ENCODE measurements at places on chromosomes 1 and 21.

- DNase-seq: peak; percentile 82
Observed at GRCh38 chr1:66996018-66996682, 57.8 kb downstream of the SLC35D1 start.

GRCh38 chr1:9234223-9235095 lies at the start of gene H6PD:
Gene H6PD (plus strand): TSS chr1:9234774. CDS start chr1:9244935, 10,161 bp downstream.
- peak; percentile 70 for DNase-seq

DNA sequence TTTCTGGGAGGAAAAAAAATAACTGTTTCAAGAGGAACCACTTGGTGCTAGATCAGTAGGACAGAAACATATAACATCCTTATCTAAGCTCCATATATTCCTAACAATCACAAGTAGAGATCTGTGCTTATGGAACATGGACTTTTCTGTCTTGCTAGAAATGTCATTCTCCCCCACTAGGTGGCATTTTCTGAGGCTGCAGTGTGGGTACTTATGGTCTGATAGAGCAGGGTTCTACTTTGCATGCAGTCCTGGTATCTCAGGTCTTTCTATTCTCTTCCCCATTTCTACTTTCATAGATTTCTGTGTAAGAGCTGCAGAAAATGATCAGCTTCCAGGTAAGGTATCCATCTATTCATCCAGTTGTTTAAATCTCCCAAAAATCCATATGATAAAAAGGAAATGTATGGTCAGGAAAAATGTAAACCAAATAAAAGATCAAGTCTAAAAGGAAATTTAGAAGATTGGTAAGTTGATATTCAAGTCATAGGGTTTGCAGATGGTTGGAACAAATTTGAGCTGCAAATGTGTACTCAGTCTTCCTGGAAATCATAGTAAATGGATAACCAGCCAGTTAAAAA lies 1.5 kb downstream of the ZNF684 start:
- DNase-seq: peak; percentile 60

DNA sequence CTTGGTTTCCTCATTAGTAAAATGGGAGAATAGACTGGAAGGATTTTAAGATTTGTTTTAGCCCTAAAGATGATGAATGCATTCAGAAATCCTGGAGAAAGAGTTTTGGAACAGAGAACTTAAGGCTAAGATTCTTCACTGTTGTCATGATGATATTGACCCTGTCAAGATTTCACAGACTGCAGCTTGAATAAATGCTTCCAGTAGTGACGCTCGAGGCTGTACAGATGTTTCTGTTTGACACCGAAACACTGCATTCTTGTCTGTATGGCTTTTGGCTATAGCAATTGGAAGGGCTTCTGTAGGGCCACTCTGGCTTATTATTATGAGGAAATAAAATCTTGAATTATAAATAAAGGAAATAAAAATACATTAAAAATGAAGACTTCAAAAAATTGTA lies 25.7 kb downstream of the SIM2 start:
- DNase-seq: no peak

- peak; percentile 60 for DNase-seq
Observed at GRCh38 chr1:75203415-75204277, 69.5 kb downstream of the LHX8 start.

- DNase-seq: peak; percentile 39
Observed at GRCh38 chr1:169892927-169893644, 610 bp downstream of the SCYL3 start.

DNA sequence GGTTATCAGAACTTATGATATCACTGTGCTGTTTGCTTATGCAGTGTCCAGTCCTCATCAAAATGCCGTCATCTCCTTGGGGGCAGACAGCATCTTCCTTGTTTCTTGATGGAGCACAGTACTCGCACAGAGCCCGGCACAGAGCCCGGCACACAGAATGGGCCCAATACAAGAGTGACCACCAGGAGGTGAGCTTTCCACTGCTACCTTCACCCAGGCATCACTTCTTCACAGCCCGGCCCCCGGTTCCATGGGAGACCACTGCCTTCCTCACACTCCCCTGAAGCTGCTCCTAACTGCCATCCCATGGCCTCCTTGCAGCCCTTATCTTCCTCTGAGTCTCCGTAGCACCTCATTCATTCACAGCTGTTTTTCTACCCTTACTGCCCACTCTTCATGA lies 94.0 kb downstream of the TNR start:
- DNase-seq: no peak

- DNase-seq: no peak
Observed at GRCh38 chr1:209583408-209583807, at the start of gene CAMK1G. Gene CAMK1G (plus strand): TSS chr1:209583714. CDS start chr1:209594984, 11,270 bp downstream.

GRCh38 chr1:181134543-181135436 lies 46.3 kb downstream of the IER5 start:
- DNase-seq: peak; percentile 24

- DNase-seq: no peak
Observed at GRCh38 chr1:229230140-229230892, 40.6 kb upstream of the RAB4A start.

GRCh38 chr1:193240609-193241008 lies 54.2 kb upstream of the B3GALT2 start:
- no peak for DNase-seq

DNA sequence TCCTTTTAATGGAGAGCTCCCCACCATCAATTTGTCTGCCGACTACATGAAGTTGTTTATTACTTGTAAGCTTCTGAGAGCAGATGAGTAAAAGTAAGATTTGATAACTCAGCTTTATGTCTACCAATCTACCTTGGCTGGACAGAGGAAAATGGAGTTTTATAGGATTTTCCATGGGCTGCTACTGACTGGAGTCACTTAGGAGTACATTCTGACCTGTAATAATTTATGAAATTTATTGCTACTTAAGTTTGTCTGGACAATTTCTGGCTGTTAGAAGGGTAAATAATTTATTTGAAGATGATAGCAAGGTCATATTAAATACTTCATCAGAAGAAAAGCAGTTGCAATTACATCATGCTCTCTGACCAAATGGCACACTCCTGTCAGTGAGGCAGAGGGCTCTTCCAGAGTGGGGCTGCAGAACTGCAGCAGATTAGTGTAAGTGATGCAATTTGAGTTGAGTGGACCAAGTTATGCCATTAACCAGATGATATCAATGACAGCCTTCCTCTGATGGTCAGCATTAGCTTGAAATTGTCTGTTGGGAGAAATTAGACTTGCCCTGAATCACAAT lies 736.7 kb upstream of the PTBP2 start:
- DNase-seq: no peak

GRCh38 chr1:172589553-172589952 lies 56.6 kb downstream of the SUCO start:
- no peak for DNase-seq

- DNase-seq: no peak
Observed at GRCh38 chr1:37056325-37056724, 22.0 kb upstream of the GRIK3 start.

DNA sequence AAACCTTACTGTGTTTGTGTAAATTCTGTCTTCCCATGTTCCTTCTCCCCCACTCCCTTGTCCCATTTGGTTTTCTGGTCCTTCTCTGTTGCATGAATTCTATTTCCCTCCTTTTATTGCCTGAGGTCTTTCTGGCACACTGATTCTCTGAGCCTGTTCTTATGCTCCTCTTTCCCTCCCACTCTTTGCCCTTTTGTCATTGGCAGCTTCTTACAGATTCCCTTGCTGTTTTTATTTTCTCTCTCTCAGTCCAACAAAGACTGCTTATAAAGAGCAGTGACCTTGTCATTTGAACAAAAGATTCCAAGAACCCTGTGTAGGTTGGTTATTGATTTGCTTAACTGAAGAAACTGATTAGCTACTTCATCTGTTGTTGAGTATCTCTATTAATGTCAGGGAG lies 49.7 kb downstream of the GPR52 start:
- peak; percentile 15 for DNase-seq

- DNase-seq: no peak
Observed at GRCh38 chr21:44670642-44671432, 4.1 kb upstream of the KRTAP12-2 start.

DNA sequence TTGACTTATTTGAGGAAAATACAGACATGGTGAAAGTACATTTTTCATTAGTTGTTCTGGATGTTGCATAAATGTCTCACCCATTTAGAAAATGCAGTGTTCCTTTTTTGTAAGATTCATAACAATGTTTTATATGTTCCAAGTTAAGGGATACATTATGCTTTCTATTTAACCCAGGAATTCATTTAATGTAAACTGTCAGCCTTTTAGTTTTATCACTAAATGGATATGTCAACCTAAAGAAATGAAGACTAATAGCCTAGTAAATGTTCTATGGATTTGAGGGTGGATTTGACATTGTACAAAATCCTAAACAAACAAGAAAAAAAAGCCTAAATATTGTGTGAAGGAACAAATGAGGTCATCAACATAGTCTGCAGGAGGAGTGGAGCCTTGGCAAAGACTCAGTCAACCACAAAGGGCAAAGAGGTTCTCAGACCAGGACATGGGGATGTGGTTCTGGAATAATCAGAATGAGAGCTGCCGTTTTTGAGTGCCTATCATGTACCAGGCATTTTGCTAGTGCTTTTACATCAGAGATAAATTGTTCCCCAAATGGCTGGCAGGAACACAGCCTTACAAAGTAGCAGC lies 8.8 kb upstream of the INSL5 start:
- no peak for DNase-seq

DNA sequence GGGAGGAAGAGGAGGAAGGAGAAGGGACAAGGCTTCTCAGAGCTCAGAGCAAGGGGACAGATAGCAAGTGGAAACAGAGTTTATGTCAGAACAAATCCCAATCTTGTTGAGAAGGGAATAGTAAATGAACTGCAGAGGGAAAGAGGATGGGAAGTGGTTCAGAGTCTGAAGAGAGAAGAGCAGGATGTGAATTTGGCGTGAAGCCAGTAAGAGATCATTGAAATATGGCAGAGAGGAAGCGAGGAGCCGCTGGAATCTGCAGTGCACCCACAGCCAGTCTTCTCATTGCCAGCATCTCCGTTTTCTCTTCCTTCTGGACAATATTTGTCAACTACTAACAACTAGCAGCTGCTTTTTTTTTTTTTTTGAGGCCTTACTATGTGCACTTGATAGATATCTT lies 19.1 kb downstream of the OLFML3 start:
- DNase-seq: no peak

DNA sequence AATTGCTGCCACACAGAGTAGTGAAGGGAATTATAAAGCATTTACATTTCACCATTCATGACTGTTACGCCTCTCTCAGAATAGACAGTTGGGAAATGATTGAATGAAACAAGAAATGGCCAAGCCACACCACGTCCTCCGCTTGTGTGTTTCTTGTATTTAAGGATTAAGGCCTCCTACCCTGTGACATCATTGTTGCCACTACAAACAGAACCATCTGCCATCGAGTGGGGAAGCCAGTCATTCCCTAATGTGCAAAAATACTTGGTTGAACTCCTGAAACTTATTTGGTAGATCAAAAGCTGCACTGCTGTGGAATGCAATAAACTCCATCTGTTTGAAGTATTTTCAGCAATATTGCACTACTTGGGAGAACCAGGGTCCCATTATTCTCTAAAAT lies 99.0 kb upstream of the C1orf105 start:
- DNase-seq: no peak

GRCh38 chr1:52532731-52533327 lies 20.1 kb downstream of the TUT4 start:
- no peak for DNase-seq

GRCh38 chr1:29576510-29576909 lies 340.2 kb downstream of the PTPRU start:
- no peak for DNase-seq

- no peak for DNase-seq
Observed at GRCh38 chr1:43836267-43836951, 97.2 kb upstream of the ARTN start.

DNA sequence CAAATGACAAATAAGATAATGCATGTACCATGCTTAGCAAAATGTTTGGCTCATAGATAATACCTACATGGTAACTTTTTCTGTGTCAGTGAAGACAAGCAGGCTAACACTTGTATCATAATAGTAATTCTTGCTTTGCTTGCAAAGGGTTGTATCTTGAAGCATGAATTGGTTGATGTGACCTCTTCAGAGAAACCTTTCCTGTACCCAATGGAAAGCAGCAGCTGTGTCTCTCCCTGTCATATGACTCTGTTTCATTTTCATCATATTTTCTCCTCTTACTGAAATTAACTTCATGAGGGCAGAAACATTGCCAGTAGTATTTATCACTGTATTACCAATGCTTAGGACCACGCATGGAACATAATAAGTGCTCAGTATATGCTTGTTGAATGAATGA lies 4.4 kb downstream of the SH2D1B start:
- no peak for DNase-seq

GRCh38 chr1:67313934-67314671 lies 6.4 kb downstream of the IL12RB2 start:
- peak; percentile 26 for DNase-seq

- DNase-seq: no peak
Observed at GRCh38 chr21:42229676-42230075, 10.7 kb downstream of the ABCG1 start.

- DNase-seq: no peak
Observed at GRCh38 chr1:113246929-113247328, 143.4 kb upstream of the MAGI3 start.

GRCh38 chr1:43587594-43587993 lies 56.9 kb downstream of the PTPRF start:
- no peak for DNase-seq

Data from pons (tissue), 1 donor.